GM23338 (cell line): ENCODE measurements at places on chromosomes 6 and 20. TPM values are rescaled to one million over a fixed set of nuclear protein-coding genes. Genes with fewer than 3 reads are reported as not detected.

DNA sequence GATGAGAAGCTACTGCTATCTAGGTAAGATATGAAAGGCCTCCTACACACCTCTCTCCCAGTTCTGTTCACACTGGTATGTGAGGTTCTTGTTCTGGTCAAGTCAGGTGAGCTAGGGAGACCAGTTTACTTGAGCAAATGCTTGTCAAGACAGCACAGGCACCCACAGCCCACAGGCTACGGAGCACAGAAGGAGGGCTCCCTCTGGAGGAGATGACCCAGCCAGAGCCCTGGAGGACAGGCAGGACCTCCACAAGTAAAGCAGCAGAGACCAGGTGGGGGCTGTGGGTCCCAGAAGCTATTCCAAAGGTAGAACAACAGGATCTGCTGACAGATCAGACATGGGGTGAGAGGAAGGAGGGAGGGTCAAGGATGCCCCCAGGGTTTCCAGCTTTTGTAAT, 13.2 kb downstream of the MMP24OS start:
- H3K27ac ChIP-seq = peak overlapping the region; percentile 99
- no peak overlapping the region for H3K4me3 ChIP-seq
- peak; percentile 59 for DNase-seq
- H3K36me3 ChIP-seq = no peaks in the 10 kb centered on the region

- no peaks in the 10 kb centered on the region for H3K27me3 ChIP-seq
- H3K4me3 ChIP-seq = no peak overlapping the region
- no peak for DNase-seq
- H3K27ac ChIP-seq = no peak overlapping the region
- no peaks in the 10 kb centered on the region for H3K4me1 ChIP-seq
- H3K36me3 ChIP-seq = no peaks in the 10 kb centered on the region
These were observed 287.0 kb upstream of the RSPO3 start for GRCh38 chr6:126831461-126831860.

GRCh38 chr20:59814840-59815340, 118.5 kb downstream of the SYCP2 start:
- no peak overlapping the region for H3K4me3 ChIP-seq
- no peak overlapping the region for H3K27ac ChIP-seq
- H3K36me3 ChIP-seq = no peaks in the 10 kb centered on the region
- no peaks in the 10 kb centered on the region for H3K4me1 ChIP-seq
- DNase-seq = no peak

GRCh38 chr6:135568379-135568778, 70.8 kb upstream of the AHI1 start:
- no peak overlapping the region for H3K27ac ChIP-seq
- H3K4me3 ChIP-seq = no peak overlapping the region
- H3K36me3 ChIP-seq = no peaks in the 10 kb centered on the region
- H3K4me1 ChIP-seq = no peaks in the 10 kb centered on the region

GRCh38 chr6:119132261-119132981, 54.0 kb upstream of the FAM184A start:
- H3K36me3 ChIP-seq = no peaks in the 10 kb centered on the region
- H3K4me3 ChIP-seq = no peak overlapping the region

- DNase-seq = peak; percentile 84
- no peaks in the 10 kb centered on the region for H3K27me3 ChIP-seq
- H3K36me3 ChIP-seq = no peaks in the 10 kb centered on the region
- H3K4me1 ChIP-seq = peaks cover 20% of the 10 kb centered on the region
- peak overlapping the region; percentile 37 for H3K4me3 ChIP-seq
These were observed 220.8 kb upstream of the HEY2 start for GRCh38 chr6:125528621-125529041.

DNA sequence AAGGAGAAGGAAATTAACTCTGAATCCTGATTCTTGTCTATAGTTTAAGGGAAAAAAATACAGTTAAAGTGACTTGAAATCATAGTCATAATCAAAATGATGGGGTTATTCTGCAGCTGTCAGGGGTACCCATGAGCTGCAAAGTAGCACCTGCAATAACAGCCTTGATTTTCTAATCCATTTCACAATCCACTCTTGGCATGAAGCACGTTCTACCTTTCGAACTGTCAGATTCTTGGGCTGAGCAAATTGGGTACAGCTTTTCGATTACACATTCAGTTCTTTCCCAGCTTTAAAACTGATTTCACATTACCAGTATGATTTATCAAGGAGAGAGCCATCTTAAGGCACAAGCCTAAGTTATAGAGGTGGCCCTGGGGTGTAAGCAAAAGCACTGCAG, 118.5 kb upstream of the DTNBP1 start:
- no peak overlapping the region for H3K4me3 ChIP-seq
- H3K36me3 ChIP-seq = no peaks in the 10 kb centered on the region
- H3K27ac ChIP-seq = no peak overlapping the region
- no peaks in the 10 kb centered on the region for H3K4me1 ChIP-seq

DNA sequence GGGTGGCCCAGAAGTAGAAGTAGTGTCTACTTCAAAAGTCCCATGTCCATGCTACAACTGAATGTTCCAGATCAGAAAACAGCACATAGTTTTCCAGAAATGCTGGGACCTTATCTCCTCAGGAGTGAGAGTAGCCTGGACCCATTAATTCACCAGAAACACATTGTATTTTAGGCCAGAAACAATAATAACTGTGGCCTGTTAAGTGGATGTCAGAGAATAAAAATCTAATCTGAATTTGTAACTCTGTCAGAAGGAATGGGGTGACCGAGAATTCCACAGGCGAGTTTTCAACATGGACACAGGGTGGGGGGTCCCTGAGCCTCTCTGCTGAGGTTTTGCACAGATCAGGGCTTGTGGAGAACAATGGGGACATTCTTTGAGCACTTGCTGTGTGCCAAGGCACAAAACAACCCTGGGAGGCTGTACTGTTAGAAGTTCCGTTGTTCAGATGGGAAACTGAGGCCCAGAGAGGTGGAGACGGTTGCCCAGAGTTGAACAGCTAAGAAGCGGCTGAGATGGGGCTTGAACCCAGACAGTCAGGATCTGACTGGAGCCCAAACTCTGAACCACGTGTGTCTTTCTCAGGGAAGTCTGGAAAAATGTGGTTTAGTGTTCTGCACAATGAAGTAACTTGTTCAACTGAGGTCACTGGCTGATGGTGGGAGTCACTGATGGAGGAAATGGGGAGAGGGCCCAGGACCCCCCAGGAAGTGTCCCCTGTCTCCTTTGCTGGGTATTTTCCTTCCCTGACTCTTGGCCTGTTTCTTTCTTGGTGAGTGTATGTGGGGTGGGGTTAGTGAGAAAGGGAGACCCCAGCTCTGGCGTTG, 44.2 kb downstream of the SNAI1 start:
- H3K4me1 ChIP-seq = no peaks in the 10 kb centered on the region
- no peak overlapping the region for H3K4me3 ChIP-seq
- DNase-seq = no peak
- H3K36me3 ChIP-seq = no peaks in the 10 kb centered on the region
- no peak overlapping the region for H3K27ac ChIP-seq
- no peaks in the 10 kb centered on the region for H3K27me3 ChIP-seq

PPP1R11 gene
- total RNA-seq = 19.2 and 19.6 TPM in 2 replicates

DNA sequence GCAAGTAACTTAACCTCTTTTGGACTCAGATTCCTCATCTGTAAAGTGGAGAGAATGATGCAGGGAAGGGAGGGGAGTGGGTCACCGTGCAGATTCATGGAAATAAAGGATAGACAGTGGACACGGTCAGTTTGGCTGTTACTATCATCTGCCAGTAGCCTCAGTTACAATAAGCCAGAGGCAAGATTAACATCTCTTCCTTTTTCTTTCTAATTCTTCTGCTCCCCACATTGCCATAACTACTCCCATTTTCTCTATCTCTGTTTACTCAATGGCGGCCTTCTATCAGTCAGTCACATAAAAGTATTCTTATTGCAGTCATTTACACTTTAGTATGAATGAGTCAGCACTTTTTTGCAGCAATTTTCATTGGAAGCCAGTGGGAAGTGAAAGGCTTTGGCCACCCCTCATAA, 49.2 kb downstream of the PPP1R16B start:
- no peak overlapping the region for H3K27ac ChIP-seq
- H3K4me1 ChIP-seq = no peaks in the 10 kb centered on the region

DNA sequence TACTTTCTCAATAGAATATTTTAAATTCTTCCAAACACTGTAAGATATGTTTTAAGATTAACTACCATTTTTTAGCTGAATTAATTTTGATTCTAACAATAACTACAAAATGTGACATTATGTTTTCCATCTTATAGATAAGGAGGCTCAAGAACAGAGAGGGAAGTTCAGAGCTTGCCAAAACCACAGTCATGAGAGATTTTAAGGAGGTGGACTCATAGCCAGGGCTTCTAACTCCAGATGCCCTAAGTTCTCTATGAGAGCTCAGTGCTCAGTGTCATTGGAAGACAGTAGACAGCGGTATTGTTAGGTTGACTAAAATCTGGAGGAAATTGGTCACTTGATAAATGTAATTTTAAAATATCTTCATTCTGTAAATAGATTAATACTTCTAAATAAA, 144.2 kb downstream of the PACRG start:
- no peak for DNase-seq
- no peaks in the 10 kb centered on the region for H3K36me3 ChIP-seq
- no peak overlapping the region for H3K4me3 ChIP-seq
- H3K27me3 ChIP-seq = no peaks in the 10 kb centered on the region
- H3K4me1 ChIP-seq = no peaks in the 10 kb centered on the region

DNA sequence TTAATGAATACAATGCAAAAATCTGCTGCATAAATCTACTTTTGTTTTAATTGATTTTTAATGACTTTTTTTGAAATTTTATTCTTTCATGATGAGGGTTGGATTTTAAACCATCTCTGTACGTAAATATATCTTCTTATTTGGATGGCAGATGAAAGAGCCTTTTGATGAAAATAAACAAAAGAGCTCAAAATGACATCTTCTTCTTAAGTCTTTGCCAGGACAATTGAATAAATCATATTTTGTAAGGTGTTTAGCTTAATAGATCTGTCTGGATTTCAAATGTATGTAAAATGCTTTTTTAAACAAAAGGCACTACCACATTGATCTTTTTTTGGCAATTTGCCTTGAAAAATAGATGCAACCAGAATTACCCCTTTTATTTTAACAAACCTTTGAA, 39.3 kb downstream of the KIF6 start:
- no peak overlapping the region for H3K27ac ChIP-seq
- H3K4me3 ChIP-seq = no peak overlapping the region
- H3K36me3 ChIP-seq = no peaks in the 10 kb centered on the region
- H3K4me1 ChIP-seq = peaks cover 6% of the 10 kb centered on the region; the same call in 1 of the 2 replicates

CLPSL2 gene
- 3.1 TPM in 1 of 2 replicates, not detected in the other for total RNA-seq

MUC21 gene
- total RNA-seq = not detected in 2 replicates

- H3K4me1 ChIP-seq = no peaks in the 10 kb centered on the region
- no peak for DNase-seq
- no peak overlapping the region for H3K27ac ChIP-seq
- H3K27me3 ChIP-seq = no peaks in the 10 kb centered on the region
These were observed 93.8 kb upstream of the MARCKS start for GRCh38 chr6:113763311-113763766.

DNA sequence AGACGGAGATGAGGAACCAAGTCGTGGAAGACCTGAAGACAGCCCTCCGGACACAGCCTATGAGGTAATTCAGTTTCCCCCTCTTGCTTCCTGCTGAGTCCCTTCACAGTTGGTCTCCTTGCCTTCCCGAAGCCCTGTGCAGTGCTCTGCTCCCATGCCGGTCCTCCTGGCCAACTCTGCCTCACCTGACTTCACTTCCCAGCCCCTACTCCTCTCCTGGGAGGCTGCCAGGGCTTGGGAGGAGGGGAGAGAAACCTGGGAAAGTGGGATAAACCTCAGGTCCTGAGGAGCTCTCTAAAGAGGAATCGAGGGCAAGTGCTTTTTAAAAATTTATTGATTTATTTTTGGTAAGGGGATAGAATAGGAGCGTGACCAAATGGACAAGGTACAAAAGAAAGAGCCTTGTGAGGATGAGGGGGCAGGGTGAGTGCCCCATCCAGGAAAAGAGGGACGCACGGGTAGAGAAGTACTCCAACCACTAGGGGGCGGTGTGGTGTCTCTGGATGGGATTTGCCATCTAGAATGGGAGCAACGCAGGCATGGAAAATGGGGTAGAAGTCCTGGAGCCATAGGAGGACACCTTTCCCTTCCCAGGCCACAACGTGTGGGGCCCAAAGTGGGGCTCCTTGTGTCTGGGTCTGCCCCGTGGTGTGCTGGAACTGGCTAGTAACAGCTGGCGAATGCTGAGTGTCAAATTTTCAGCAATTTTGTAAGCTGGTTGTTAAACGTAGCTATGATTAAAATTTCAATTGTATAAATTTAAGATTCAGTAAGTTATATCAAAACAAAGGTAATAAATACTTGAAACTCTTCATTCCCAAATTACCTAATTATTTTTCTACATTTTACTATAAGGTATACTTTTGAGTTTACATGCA, 69.0 kb downstream of the MOCS1 start:
- H3K4me1 ChIP-seq = peaks cover 10% of the 10 kb centered on the region
- no peaks in the 10 kb centered on the region for H3K27me3 ChIP-seq
- no peak overlapping the region for H3K4me3 ChIP-seq
- H3K27ac ChIP-seq = no peak overlapping the region
- DNase-seq = peak; percentile 97

GRCh38 chr6:16243055-16243454, 4.7 kb downstream of the GMPR start:
- H3K27me3 ChIP-seq = peaks cover 23% of the 10 kb centered on the region
- H3K4me1 ChIP-seq = peaks cover 6% of the 10 kb centered on the region; the same call in 1 of the 2 replicates
- no peak overlapping the region for H3K27ac ChIP-seq
- H3K36me3 ChIP-seq = no peaks in the 10 kb centered on the region

TFB1M gene
- total RNA-seq = 37.5 and 51.1 TPM in 2 replicates

DNA sequence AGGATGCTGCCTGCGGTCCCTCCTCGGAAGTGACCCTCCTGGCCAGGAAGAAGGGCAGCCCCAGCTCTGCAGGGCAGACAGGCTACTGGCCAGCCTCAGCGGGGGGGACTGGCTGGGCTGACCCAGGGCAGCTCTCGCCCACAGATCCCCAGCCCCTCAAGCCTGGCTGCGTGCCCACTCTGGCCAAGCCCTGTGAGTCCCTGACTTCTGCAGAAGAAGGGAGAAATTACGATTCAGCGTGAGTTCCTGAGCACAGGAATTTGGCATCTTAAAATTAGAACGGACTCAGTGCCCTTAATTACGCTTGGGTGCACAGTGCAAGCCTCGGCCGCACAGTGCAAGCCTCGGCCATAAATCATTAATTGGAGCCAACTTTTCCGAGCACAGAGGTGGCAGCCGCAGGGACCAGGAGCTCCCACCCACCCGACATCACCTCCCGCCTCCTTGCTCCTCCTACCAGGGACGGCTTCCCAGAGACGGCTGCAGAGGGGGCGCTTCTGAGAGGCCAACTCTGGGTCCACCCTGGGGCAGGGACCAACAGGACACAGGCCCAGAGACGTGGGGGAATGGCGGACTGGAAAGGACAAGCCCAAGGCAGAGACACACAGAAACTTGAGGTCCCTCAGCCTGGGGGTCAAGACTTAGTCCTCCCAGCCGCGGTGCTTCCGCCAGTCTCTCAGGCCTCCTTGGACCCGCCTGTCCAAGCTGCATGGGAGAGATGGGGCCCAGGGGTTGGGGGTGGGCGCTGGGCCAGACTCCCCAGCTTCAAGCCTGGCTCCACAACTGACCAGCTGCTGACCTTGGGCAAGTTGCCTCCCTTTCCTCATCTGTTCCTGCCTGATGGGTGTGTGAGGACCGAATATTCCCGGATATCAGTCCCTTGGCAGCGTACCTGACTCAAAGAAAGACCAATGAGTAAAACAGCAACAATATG, 165.4 kb downstream of the TAF4 start:
- no peak overlapping the region for H3K4me3 ChIP-seq
- H3K27ac ChIP-seq = no peak overlapping the region
- no peaks in the 10 kb centered on the region for H3K4me1 ChIP-seq
- H3K36me3 ChIP-seq = no peaks in the 10 kb centered on the region
- DNase-seq = no peak
